ENCODE measurements at places on chromosomes 13 and 19.

DNA sequence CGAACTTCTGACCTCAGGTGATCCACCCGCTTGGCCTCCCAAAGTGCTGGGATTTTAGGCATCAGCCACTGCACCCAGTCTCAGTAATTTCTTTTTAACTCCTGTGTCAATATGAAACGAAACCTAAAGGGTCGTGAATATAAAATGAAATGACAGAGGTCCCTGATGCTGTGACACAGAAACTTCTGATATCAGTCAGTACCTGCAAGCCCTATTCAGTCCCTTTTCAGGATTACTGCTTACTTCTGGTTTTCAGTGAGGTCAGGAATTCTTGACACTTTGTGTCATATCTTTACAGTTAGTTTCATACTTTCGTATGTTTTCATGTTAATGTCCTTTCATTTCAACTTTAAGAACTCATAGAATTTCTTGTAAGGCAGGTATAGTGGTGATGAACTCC, 58.7 kb downstream of the RNF17 start:
- no peak for DNase-seq

DNA sequence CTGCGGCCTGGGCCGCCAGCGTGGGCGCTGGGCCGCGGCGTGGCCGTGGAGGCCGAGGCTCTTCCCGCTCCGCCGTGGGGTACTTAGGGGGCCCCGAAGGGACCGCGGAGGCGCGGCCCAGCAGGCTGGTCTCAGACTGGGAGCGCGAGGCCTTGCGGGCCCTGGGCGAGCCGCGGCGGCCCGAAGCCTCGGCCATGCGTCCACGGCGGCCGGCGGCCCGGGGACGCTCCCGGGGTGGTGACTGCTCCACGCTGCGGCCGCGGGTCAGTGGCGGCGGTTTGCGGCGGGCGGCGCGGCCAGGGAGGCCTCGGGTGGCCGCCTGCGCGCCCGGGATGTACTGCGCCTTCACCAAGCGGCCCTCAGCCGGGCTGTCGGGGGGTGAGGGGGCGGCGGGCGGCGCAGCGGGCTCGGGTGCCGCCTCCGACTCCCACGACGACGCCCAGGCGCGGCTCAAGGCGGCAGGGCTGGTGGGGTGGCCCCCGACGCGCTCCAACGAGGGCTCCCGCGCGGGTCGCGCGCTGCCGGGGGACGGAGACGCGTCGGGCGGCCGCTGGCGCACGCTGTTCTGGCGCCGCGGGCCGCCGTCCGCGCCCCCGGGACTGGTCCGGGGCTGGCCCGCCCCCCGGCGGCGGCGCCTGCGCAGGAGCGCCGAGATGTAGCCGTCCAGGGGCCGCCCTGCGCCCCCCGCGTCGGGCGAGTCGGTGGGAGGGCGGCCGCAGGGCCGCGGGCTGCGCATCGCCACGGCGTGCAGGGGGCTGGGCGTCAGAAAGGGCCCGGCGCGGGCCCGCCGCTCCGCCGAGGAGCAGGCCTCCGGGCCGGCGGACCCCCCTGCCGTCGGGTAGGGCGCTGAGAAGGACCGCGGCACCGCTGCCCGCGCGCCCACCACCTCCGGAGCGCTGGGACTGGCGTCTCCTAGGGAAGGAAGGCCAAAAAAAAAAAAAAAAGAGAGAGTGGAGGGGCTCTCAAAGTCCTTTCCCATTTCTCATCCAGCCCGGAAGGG, 11.7 kb downstream of the DACT3 start:
- peak; percentile 56 for DNase-seq

DNA sequence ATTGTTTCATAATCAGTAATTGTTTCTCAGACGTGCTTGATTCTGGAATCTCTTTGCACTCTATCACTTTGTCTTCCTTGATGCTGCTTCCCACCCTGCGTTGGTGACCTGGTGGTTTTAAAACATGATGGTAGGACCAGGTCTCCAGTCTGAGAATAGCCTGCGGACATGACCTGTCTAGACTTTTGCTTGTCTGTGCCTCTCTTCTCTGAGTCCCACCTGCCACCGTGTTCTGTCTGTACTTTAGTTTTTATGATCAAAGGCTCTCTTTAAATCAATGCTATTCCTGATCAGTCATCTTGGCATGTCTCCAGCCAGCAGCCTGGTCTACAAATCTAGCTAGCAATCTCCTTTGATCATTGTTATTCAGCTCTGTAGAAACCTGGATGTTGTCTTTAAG, 933.9 kb downstream of the DIAPH3 start:
- no peak for DNase-seq

- no peak for DNase-seq
Measured at GRCh38 chr13:102814025-102814607, 15.2 kb downstream of the BIVM start.

GRCh38 chr19:22052644-22053013, 345 bp downstream of the ZNF257 start:
- peak; percentile 0 for DNase-seq

- peak; percentile 52 for DNase-seq
Measured at GRCh38 chr19:3544742-3545668, 6.0 kb downstream of the TEKTIP1 start.

DNA sequence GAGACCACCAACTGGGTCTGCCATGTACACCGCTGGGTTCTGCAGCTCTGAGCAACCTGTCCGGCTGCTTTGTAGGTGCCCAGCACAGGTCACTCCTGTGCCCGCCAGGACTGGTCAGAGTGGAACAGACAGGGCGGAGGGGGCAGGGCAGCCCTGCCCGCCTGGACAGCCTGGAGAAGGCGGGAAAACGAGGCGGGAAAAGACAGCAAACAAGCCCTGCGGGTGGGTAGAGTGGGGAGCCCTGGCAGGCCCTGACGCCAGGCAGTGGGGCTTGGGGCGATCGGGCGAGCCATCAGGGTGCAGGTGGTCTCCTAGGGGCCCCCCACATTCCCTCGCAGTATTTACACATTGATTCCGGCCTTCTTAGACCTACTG, 533 bp upstream of the UHRF1 start:
- no peak for DNase-seq

DNA sequence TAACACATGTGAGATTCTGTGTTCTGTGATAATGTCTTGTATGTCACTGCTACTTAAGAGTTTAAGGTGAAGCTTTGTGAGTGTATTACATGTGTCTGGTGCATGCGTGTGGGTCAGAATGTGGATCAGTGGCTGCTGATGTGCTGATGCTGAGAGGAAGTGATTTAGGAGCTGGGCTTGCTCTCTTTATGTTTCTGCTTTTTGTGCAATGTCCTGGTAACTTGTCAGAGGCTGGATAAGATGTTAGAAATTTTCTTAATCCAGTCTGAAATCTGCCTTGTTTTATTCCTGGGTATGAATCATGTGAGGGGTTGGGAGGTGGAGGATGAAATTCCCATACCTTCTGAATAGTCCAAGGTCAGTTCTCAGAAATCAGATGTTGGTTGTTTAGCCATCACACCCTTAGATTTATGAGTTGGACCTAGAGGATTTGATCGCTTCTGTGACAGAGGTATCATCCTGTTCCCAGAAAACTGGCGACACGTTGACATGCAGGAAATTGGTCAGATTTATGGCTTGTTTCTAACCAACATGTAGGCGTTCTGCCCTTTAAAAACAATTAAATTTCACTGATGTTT, 24.5 kb upstream of the CXCL17 start:
- no peak for DNase-seq

- DNase-seq: no peak
Measured at GRCh38 chr13:112792511-112792910, 102.7 kb downstream of the ATP11A start.

GRCh38 chr13:76833441-76833954, 52.7 kb downstream of the KCTD12 start:
- DNase-seq: no peak

DNA sequence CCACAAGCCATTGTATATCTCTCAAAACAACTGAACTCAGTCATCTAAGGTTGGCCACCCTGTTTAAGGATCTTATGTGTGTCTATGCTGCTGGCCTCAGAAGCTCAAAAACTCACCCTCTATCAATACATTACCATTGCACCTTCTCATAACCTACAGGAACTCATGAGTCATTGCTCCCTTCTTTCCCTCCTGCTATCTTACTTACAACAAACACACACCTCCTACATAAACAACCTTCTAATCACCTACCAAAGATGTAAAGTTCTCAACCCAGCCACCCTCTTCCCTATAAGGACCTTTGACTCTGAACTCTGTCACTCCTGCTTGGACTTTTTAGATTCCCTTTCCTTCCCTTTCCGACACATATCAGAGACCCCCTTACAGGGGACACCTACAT, 13.3 kb upstream of the ZSCAN4 start:
- no peak for DNase-seq

DNA sequence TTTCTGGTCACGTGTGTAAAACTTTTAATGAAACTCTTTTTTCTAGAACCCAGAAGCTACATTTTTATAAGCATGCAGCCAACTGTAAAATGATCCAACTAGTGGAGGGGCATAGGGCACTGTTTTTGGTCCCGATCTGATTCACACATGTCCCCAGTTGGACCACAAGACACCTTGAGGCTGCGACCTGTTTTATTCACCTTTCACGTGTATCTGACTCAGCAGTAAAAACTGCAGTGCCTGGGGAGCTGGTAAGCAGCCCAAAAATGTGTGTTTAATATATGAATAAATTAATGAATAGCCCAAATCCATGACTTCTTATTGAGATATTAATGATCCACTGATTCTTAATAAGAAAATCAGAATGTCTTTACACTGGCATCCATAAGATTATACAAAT, 140.4 kb downstream of the COL4A1 start:
- no peak for DNase-seq

DNA sequence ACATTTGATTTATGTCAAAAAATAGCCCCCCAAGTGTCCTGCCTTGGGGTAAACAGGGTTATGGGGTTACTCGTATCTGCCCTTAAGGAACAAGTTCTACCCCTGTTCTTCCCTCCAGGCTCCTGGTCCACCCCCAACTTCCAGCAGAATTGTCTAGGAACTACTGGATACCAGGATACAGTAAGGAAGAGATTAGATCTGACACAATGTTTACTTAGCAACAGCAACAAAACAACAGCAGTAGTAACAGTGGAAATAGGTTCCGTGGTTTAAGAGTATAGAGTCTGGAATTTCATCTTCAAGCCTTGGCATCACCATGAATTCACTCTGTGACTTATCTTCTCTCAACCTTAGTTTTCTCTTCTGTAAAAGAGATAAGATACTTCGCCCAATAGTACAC, 1.7 kb upstream of the FAM98C start:
- no peak for DNase-seq

GRCh38 chr19:49680421-49681351, 3.6 kb downstream of the PRMT1 start:
- peak; percentile 98 for DNase-seq

- no peak for DNase-seq
Measured at GRCh38 chr13:46343279-46343994, 43.6 kb downstream of the RUBCNL start.

DNA sequence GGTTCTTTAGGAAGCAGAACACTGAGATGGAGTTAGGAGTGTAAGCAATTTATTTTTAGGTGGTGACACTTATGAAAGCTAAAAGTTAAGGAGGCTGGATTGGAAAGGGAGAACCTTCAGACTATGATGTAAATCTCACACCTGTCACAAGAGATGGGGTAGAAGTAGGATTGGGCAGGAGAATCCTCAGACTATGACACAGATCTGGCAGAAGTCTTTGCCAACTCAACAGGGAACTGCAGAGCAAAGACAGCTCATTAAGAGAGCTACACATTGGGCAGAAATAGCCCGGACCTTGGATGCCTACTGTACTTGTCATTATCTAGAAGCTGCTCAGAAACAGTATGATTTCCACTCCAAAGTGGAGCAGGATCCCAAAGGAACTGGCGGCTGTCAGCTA, 134.4 kb downstream of the DNAJC15 start:
- no peak for DNase-seq

GRCh38 chr13:76762721-76763120, 123.5 kb downstream of the KCTD12 start:
- no peak for DNase-seq

DNA sequence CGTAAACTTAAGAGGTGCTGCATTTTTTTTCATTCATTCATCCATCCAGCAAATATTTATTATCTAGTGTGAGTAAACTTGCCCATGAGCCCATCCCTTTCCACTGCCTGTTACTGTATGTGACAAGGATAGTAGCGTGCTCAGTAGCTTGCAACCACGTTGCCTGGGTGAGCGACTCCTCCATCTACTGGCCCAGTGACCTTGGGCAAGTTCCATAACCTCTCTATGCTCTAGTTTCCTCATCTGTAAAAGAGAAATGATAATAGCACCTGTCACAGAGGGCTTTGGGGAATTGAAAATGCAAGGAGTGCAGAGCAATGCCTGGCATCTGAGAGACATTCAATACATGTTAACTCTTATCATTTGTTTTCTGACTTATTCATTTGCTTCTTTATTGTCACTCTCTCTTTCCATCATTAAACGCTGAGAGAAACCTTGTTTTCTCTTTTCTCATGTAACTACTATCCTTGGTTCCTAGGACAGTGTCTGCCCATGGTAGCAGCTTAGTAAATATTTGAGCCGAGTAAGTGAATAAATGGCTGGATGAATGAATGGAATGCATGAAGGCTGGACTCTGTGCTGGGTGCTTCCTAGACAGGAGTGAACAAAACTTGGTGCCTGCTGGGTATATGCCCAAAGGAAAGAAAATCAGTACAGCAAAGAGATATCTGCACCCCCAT, 19.9 kb downstream of the LRCH1 start:
- DNase-seq: peak; percentile 66

DNA sequence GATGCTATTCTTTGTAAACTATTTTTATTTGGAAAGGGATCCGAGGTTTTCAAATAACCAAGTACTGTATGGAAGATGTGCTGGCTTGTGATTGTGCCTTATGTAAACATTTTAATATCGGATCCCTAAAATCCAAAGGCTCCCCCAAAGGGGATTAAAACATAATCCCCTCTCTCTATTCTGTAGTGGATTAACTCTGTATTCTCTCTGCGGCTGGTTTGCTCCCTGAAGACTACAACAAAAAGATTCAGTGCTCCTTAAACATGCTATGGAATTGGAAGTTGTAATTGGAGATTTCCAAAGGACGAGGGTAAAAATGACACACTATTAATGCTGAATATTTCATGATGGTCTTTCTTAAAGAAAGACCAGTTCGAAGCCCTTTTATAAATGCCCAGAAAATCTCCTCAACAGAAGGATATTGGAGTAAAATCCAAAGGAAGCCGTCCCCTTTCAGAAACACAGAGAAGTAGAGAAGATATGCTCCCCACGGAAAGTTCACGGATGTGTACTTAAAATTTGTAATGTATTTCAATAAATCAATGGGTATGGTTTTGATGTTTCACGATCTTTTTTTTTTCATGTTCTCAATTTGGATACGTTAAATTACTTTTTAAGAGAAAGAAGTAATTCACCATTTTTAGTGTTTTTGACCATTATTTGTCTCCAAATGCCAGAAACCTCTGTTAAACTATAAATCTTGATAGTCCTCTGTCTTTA, 6.5 kb downstream of the MAB21L1 start:
- peak; percentile 91 for DNase-seq

- no peak for DNase-seq
Measured at GRCh38 chr13:78032132-78032531, 113.5 kb upstream of the EDNRB start.

GRCh38 chr13:37201081-37201480, 95.6 kb upstream of the CSNK1A1L start:
- no peak for DNase-seq
